Mesendoderm (in vitro differentiated cells): ENCODE measurements at places on chromosomes 6 and 20.

- no peak for DNase-seq
Measured at GRCh38 chr20:49874696-49875095, 40.6 kb downstream of the SPATA2 start.

- no peak for DNase-seq
Measured at GRCh38 chr6:47698342-47698787, at the start of gene ADGRF4. Gene ADGRF4 (plus strand): TSS chr6:47698580. CDS start chr6:47707246, 8,666 bp downstream.

DNA sequence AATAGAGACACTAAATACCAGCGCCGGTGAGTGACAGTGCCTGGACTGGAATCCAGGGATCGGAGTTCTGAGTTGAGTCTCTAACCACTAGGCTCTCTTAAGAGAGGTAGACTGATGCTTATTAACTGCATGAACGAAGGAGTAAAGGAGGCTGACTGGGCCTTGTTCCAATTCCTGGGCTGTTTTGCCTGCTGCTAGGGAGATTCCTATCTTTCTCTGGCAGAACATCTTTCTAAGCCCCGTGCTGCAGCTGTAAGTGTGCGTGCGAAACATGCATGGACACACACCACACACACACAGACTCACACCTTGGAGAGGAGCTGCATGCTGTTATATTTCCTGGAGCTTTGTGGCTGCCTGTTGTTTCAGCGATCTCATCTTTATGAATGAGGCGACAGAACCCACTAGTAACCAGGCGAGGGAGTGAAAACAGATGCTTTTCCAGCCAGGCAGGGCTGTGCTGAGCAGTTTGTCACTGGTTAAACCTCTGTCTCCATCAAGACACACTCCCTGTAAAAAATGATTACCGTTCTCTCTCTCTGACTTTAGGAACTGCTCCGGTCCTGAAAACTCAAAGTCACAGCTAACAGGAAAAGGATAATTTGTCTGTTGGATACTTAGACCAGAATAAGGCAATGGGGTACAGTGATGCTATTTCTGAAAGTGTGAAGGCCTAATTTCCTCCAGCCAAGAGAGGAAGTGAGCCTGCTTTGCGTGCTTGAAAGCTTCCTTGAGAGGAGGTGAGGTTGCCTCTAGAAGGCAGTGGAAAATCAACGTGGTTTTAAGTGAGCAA lies 157.4 kb upstream of the ZNF217 start:
- DNase-seq = peak; percentile 71

DNA sequence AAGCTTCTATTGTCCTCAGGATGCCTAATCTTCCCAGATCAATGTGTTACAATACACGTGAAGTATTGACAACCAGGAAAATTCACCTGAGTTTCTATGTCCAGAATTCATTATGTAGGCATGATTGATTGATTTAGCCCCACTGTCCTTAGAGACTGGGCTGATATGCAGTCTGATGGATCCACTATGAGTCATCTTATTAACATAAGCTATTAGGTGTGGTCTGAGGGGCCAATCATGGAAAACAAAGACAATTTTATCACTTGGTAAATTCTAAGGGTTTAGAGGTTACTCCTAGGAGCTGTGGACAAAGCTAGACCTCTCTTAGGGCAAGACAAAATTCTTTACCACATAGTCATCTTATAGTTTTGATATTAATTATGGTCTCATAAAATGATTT lies 41.3 kb upstream of the SLC35B3 start:
- DNase-seq = no peak

- DNase-seq = no peak
Measured at GRCh38 chr20:33853507-33853813, 42.3 kb downstream of the CHMP4B start.

DNA sequence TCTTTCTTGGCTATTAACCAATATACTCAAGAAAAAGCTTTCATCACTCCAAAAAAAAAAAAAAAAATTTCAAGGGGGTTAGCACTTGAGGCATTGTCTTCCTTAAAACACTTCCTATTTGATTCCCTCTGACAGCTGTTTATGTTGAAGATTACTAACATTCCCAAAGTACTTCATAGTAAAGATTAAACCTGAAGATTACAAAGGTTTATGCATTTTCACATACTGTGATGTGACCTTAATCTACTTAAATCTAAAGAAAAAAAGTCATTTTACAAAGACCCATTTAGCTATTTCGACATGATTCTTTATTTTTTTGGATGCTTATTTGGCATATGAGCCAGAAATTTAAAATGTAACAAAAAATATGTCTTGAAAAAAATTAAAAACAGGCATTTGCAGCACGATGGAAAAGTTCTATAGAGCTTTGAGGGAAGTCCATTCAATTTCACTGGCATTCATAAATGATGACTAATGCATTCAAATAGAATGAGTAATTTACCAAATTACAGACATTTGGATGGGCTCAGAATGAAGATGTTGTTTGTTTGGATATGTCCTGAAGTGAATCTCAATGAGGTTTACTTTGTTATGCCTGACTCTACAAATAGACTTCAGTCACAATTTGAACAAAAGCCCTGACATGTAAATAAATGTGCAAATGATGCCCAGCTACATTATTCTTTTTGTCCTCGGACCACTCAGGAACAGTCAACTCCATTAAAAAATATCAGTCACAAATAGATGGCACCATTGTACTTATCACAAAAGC lies 674.6 kb upstream of the MARCKS start:
- peak; percentile 49 for DNase-seq

GRCh38 chr6:2503816-2504494 lies 246.8 kb downstream of the MYLK4 start:
- DNase-seq = peak; percentile 8

GRCh38 chr6:148747145-148747470 lies 278 bp downstream of the UST start:
- DNase-seq = no peak

GRCh38 chr6:89934685-89935366 lies 40.6 kb downstream of the GJA10 start:
- peak; percentile 67 for DNase-seq

- DNase-seq = peak; percentile 39
Measured at GRCh38 chr20:63547725-63548480, at the start of gene SRMS. Gene SRMS (minus strand): TSS chr20:63547749. CDS start chr20:63547463, 286 bp downstream.

- DNase-seq = no peak
Measured at GRCh38 chr6:135784507-135784906, 67.0 kb upstream of the PDE7B start.

DNA sequence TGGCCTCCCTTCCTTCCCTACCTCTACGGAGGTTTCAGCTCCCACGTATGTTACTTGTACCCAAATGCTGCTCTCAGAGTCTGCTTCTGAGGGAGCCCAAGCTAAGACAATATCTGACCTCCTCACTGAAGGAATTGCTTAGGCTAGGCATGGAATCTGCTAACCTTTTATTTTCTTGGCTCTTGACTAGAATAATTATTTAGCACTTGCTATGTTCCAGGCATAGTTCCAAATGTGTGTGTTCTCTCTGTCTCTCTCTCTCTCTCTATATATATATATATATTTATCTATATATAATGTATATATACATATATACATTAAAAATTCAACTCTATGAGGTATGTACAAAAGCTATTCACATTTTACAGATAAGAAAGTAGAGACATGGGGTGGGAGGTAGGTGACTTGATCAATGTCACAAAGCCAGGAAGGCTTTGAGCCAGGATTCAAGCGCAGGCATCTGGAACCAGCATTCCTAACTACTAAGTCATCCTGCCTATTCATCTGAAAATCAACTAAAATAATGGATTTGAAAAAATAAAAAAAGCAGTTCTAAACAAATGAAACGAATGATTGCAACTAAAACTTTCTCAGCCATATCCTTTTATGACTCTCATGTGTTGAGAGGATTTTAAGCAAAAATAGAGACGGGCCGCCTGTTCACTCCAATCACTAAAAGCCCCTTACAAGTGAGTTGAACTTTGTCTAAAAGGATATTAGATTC lies 189.7 kb upstream of the JAG1 start:
- peak; percentile 29 for DNase-seq

DNA sequence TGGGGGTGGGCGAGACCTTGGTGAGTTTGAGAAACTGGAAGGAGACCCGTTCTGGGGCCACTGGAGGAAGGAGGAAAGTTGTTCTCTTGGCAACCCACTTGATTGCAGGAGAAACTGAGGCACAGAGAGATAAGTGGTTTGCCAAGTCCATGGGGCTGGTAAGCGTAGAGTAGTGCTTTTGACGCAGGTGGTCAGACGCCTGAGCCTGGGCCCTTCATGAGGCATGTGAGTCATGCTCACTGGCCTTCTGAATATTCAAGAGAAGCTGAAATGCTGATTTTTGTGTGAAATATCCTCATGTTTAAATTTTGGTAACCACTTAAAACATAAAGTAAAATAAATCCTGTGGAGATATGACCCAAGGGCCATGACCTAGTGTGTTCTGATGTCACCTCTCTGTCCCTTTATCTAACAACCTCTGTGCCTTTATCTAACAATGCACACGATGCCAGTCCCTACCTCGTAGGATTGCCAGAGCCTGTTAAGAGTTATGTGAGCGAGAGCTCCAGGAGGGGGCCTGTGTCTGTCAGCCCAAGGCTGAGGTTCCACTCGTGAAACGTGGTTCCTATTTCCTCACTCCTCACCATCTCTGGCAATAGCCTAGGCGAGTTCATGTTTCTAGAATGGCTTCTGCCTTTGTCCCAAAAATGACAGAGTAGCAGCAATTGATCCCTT lies 32.8 kb upstream of the PMEPA1 start:
- DNase-seq = peak; percentile 64

DNA sequence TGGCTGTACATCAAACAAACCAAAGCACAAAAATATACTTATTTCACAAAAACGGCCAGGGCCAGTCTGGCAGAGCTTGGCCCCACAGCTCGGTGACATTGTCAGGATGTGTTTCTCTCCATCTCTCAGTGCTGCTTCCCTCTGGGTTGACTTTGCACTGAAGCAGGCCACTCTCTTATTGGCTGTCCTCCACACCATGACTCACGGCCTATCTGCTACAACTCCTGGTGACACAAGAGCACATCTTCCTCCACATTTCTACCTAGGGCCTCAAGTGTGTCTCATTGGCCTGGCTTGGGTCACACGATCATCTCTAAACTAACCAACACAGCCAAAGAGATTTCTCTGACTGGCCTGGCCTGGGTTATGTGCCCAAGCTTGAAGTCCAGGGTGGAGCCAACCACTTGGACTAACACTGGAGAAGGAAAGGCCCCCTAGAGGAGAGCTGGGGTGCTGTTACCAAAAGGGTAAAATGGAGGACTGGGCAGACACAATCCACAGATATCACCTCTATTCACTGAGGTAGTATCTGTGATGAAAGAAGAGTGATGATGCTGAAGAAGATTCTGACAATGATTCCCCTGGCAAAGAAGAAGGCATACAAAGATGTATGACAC lies 159.8 kb upstream of the TSHZ2 start:
- peak; percentile 23 for DNase-seq

GRCh38 chr6:82493467-82493866 lies 129.8 kb downstream of the TPBG start:
- no peak for DNase-seq

DNA sequence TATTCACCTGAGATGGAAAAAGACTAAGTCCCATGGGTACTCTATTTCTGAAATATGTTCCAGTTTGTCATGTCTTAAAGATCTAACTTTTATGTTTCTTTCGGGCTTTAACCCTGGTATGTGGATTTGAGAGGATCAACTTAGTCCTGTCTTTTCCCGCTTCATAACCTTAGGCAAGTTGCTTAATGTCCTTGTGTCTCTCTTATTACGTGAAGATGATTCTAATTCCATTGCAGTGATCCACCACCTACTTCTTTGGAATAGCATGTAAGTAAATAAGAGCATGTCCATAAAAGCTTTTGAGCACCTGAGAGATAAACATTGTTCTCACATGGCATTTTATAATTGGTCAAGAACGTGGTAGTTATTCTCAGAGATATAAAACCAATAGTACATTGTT lies 23.0 kb downstream of the SPTLC3 start:
- no peak for DNase-seq
